Esophagus squamous epithelium (tissue), 5 donors: ENCODE measurements at places on chromosomes 7 and 10.

DNA sequence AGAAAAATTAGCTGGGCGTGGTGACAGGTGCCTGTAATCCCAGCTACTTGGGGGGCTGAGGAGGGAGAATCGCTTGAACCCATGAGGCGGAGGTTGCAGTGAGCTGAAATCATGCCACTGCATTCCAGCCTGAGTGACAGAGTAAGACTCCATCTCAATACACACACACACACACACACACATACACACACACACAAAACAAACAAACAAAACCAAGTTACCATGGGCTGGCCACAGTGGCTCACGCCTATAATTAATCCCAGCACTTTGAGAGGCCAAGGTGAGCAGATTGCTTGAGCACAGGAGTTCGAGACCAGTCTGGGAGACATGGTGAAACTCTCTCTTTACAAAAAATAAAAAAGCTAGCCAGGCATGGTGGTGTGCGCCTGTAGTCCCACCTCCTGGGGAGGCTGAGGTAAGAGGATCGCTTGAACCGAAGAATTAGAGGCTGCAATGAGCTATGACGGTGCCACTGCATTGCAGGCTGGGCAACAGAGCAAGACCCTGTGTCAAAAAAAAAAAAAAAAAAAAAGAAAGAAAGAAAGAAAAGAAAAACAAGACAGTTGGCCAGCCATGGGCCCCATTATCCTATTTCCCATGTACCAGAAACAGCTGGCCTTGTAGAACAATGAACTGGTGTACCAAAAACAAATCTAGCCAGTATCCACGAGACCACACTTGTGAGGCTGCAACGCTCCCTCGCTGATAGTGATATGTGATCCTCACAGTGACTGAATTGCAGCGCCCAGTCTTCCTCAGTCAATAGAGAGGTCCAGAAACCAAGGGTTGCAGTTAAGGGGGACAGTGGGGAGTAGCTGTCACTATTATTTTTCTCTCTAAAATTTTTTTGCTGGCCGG, 6.6 kb upstream of the AGFG2 start:
- no peak for DNase-seq

- DNase-seq: no peak
Observed at GRCh38 chr7:21355406-21355874, 72.4 kb upstream of the SP4 start.

- DNase-seq: no peak
Observed at GRCh38 chr10:78964274-78964951, 104.4 kb upstream of the ZMIZ1 start.

DNA sequence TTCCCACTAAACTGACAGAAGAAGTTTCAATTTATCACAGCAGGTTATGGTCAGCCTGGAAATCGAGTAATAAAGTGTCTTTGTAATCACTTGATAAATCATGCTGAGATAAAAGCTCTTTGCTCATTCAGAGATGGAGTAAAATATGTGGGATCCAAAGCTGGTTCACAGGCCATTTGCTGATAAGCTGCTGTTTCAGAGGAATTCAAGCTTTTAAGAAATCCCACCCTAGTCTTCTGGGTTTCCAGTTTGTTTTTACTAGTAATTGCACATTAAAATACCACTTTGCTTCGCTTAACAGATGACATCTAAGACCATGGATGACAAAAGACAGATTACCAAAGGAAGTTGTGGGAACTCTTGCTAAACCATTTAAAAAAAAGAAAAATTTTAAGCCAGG, 37.4 kb upstream of the CDK6 start:
- DNase-seq: no peak

DNA sequence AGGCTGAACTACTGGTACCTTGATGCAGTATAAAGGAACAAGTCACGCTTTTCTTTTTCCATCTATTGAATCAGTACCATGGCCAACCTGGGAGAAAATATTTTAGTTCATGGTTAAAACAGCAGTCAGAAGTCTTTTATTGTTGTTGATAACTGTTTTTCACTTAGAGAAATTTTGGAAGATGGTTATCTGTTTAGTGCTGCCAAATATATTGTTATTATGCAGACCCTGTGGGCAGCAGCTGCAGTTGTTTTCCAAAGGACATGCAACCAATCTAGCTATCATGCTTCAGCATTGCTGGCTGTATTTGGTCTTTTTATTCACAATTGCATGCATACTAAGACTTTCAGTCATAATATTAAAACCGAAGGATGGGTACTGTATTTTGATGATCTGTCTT, 169.5 kb downstream of the BBS9 start:
- DNase-seq: no peak
